Progenitor cell of endocrine pancreas (in vitro differentiated cells): ENCODE measurements at places on chromosomes 5 and 9.
A peak's percentile ranks its signal among the peaks of the same experiment; 100 is the strongest.

GRCh38 chr9:72119853-72120252, 29.4 kb upstream of the GDA start:
- DNase-seq: no peak

- DNase-seq: no peak
These were observed 23.5 kb downstream of the ZFR start for GRCh38 chr5:32421075-32421474.

DNA sequence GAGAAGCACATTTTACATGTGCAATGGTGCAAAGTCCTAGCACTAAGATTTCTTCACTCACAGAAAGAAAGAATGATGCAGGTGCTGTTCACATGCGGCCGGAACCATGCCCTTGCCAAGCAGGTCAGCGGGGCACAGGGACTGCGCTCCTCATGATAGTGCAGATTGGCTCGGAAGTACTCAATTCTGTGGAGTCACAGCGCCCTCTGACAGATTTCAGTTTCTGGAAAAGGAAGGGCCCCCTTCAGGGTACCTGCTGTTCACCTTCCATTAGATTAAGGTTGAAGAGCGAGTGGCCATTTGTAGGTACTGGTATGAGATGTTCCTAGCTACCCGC, 75.7 kb downstream of the TMC1 start:
- no peak for DNase-seq

DNA sequence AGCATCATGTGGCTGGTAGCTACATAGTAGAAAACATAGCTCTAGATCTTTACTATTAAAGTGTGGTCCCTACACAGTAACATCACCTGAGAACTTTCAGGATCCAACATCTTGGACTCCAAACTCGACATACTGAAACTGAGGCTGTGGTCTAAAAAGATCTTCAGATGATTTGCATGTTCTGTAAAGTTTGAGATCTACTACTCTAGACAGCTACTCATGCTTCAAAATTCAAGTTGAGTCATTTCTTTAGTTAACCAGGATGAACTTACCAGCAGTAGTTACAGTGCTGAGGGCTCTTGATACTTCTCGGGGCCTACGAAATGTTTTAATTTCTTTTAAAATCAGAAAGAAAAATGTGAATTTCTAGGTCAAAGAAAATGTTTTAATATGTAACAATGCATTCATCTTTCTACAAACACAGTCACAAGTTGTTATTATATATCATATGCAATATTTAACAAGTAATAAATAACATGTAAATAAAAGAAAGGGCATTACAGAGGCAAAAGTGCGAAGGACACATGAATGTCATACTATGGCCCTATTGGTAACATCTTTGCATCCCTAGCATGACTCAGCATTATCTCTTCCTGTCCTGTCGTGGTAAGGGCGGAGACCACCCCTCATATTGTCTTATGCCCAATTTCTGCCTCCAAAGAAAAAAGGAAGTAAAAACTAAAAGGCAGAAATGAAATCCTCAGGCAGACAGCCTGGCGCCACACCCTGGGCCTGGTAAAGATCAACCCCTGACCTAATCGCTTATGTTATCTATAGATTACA, 563.9 kb upstream of the TLE4 start:
- no peak for DNase-seq

DNA sequence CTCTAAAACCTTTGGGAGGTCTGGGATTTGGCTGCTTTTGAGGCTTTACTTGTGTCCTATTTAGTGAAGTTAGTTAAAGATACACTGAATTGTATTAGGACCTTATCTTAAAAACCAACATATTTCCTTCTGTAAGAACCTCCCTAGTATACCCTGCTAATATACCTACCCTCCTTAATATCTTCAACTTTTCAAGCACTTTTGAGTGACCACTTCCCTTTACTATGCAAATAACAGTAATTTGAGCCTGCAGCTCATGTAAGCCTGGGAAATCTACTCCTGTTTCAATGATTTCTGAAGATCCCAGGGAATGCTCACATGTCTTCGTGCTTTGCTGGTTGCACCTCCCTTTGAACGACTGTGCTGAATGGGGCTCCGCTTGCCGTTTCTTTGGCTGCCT, 358.5 kb downstream of the YTHDC2 start:
- DNase-seq: no peak

GRCh38 chr5:117455236-117456233, 880.9 kb upstream of the SEMA6A start:
- peak; percentile 21 for DNase-seq

DNA sequence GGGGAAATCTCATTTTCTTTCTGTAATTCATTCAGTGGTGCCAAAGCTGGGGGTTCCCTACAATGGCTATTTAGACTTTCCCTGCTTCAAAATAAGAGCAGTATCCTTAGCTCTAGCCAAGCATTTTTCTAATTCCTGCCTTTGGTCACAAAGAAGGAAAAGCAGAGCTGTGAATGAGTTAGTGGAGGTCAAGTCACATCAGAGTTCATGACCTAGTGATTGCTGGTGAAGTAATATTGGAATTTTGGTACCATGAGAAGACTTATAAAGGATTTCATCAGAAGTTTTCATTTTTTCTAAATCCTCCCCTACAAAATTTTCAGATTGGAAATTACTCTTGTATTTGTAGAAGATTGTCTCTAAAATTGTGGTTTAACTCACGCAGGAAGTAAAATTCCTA, 28.0 kb downstream of the DNAJC21 start:
- no peak for DNase-seq

- peak; percentile 45 for DNase-seq
These were observed at the start of gene MCIDAS for GRCh38 chr5:55226934-55227663. Gene MCIDAS (minus strand): TSS chr5:55227315. CDS start chr5:55227138, 177 bp downstream.

GRCh38 chr9:113166039-113166438, 15.2 kb downstream of the SLC31A2 start:
- no peak for DNase-seq

DNA sequence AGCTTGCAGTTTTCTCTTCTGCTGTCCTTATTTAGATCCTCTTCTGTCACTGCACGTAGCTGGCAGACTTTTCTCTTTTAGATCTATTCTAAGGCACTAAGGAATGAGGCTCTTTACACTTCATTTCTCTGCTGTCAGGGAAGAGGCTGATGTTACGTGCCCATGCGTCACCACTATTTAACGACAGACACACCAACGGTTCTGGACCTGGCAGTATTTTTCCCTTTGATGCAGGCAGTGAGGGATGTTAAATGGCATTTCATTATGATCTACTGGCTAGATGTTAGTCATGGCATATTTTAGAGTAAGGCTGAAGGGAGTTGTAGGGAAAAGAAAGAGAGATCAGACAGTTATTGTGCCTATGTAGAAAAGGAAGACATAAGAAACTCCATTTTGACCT, 8.2 kb upstream of the CRHBP start:
- no peak for DNase-seq

DNA sequence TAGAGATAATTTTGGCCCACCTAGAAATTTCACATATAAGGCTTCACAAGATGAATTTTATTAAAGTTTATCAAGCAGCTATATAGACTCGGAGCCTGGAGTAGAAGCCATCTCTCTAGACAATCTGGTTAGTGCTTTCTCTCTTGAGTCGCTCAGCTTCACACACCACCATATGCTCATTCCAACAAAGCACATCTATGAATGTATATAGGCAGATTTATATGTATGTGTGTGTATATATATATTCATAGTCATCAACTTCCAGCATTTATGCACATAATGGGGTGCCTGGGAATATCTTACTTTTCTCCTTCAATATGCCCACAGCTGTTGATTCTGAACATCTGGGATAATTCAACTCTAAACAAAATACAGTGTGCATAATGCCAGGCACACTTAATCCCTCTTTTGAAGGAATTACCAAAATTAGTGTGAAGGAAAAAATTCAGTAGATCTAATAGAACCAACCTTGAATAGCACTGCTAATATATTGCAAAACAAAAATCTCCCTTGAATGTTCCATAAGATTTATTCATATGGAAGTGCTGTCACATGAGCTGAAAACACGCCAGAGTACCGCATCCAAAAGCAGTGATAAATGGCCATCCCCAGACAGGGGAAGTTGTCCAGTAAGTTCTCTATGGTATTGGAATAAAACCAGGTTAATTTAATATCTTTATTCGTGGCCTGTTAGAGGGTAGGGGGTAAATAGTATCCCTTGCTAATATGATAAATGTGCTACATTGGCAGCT, 56.0 kb upstream of the MOCS2 start:
- no peak for DNase-seq

DNA sequence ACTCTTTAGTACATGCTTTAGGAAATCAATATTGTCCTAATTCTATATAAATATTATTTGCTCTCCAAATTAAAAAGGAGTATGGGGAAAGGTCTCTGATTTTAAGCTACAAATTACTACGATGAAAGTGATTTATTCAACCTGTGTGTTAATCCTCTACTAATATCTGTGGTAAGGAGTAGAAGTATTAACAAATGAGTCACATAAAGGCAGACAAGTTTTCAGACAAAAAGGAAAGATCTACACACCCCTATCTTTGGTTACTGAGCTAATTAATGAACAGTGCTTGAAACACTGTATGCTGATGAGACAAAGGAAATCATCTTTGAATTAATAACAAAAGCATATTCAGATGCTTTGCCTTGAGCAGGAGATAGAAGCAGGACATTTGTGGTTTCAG, 15.9 kb downstream of the LOX start:
- no peak for DNase-seq

GRCh38 chr5:36214436-36214835, 27.3 kb downstream of the NADK2 start:
- no peak for DNase-seq
